EL (cell line): ENCODE measurements at places on chromosomes 13 and 19.
A peak's percentile ranks its signal among the peaks of the same experiment; 100 is the strongest.

DNA sequence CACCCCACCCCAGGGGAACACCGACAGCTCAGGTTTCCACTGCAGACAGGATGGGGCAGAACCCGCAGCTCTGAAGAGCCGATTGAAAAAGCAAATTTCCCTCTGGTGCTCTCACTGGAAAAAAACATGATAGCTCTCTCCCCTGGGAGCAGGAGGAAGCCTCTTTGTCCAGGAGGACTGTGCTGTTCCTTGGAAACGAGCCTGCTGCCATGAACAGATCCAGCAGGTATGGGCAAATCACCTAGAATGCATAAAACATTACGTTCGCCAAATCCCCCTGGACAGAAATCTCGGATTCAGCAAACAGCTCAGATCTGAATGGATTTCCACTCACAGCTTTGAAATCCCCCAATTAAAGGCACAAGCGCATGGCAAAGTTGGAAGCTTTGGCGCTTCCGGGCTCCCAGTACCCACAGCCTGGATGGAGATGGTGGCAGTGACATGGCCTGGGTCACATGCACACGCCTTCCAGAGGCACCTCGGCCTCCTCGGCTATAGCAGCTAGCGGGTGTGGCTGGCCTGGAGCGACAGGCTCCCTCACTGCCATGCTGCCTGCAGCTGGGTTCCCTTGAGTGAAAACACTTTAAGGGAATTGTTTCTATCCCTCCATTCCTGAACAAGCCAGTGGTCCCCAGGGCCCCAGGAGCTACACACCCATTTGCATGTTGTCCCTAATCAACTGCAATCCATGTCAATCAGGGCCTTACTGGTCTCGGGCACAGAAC lies 59.1 kb downstream of the CEBPG start:
- no peak for DNase-seq

GRCh38 chr13:100176801-100177400 lies 88.0 kb downstream of the PCCA start:
- peak; percentile 6 for DNase-seq

DNA sequence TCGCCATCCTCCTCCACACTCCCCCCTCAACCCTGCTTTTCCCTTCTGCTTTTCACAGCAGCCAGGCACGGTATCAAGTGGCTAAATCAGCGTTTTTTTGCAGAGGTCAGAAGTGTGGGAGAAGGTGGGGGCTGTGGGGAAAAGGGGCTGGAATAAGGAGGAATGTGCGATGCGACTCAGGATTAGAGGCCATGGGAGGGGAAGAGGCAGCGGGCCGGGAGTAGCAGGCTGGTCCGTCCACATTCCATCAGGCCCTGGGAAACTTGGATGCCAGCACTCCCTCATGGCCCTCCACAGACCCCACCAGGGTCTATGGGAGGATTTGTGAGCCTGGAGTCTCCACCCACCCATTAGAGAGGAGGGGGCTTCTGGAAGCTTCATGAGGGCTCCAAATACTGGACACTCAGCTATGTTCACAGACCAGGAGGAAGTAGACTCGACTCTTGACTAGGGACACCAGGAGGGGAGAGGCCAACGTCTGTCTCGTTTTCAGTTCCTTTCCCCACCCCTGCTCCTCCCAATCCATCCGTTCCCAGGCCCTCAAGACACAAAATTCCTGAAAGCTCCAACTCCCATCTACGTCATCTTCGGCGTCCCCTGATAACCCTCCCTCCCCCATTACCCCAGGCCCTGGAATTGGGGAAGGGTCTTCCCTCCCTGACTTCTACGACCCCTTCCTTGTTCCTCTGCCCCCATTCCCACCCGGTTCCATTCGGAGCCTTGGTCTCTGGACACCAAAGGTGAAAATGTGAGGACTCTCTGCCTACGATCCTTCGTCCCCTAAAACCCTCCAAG lies 3.3 kb upstream of the KCNC3 start:
- no peak for DNase-seq

- DNase-seq = no peak
These were observed 25.8 kb downstream of the ABCC4 start for GRCh38 chr13:95275322-95276036.

DNA sequence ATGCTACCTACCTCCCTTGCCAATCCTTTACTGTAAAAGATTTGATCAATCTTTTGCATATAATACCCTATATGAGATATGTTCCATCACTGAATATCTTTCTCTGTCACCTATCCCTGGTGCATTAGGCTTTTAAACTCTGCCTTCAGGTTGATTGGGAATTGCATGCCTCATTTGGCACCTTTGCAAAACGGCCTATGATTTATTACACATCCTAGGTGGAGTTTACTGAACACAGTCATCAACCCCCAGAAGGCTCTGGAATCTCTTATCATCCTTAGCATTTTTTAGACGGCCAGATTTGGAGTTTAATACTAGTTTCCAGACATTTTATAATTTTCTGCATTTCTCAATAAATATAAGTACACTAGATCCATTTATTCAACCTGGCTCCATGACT lies 448.4 kb upstream of the SLC10A2 start:
- no peak for DNase-seq

DNA sequence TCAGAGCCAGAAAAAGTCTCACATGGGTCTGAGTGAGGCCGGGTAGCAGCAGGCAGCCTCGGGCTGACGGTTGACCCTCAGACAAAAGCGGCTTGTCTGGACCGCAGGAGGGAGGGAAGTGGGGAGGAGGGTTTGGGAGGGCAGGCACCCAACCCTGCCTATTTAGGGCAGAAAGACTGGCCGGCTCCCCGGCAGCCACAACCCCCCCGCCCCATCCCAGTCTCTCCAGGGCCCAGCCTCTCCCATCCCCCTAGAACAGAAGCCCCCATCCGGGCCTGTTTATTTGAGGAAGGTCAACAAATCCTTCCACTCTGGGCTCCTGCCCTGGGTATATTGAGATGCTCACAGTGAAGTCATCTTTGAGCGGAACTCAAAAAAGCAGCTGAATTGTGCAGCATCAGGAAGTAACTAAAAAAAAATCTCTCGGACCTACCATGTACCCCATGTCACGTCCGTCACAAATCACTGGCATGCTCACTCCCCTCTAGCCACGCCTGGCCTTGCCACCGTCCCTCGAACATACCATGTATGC lies 6.3 kb downstream of the DACT3 start:
- DNase-seq = no peak

- peak; percentile 46 for DNase-seq
These were observed 14.7 kb downstream of the CCDC169 start for GRCh38 chr13:36282821-36283432.

GRCh38 chr19:31349160-31349881 lies at the start of gene TSHZ3:
TSHZ3 (minus strand) TSS chr19:31349436; CDS start chr19:31349219, 217 bp downstream.
- peak; percentile 89 for DNase-seq

GRCh38 chr13:80224468-80224867 lies 116.5 kb downstream of the SPRY2 start:
- DNase-seq = peak; percentile 16

DNA sequence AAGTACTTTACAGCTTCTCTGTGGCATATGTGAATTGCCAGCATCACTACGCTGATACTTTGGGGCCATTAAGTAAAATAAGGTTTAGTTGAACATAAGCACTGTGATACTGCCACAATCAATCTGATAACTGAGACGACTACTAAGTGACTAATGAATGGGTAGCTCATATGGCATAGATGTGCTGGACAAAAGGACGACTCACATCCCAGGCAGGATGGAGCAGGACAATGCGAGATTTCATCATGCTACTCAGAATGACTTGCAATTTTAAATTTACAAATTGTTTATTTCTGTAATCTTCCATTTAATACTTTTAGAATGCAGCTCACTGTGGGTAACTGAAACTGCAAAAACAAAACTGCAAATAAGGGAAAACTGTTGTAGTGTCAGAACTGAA lies 13.6 kb downstream of the CCDC122 start:
- DNase-seq = peak; percentile 61

- DNase-seq = no peak
These were observed 62.8 kb downstream of the PEPD start for GRCh38 chr19:33458807-33459206.

DNA sequence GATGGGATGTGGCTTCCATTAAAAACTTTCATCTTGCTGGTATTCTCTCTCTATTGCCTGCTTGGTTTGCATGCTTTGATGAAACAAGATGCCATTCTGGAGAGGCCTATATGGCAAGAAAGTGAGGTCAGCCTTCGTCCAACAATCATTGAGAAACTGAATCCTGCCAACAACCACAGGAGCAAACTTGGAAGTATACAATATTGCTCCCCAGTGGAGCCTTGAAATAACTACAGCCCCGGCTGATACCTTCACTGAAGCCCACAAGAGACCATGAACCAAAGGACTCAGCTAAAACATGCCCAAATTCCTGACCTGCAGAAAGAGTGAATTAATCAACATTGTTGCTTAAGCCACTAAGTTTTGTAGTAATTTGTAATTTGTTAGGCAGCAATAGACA lies 82.5 kb upstream of the FGF14 start:
- peak; percentile 1 for DNase-seq

GRCh38 chr19:34241513-34242337 lies 12.6 kb upstream of the GARRE1 start:
- no peak for DNase-seq

DNA sequence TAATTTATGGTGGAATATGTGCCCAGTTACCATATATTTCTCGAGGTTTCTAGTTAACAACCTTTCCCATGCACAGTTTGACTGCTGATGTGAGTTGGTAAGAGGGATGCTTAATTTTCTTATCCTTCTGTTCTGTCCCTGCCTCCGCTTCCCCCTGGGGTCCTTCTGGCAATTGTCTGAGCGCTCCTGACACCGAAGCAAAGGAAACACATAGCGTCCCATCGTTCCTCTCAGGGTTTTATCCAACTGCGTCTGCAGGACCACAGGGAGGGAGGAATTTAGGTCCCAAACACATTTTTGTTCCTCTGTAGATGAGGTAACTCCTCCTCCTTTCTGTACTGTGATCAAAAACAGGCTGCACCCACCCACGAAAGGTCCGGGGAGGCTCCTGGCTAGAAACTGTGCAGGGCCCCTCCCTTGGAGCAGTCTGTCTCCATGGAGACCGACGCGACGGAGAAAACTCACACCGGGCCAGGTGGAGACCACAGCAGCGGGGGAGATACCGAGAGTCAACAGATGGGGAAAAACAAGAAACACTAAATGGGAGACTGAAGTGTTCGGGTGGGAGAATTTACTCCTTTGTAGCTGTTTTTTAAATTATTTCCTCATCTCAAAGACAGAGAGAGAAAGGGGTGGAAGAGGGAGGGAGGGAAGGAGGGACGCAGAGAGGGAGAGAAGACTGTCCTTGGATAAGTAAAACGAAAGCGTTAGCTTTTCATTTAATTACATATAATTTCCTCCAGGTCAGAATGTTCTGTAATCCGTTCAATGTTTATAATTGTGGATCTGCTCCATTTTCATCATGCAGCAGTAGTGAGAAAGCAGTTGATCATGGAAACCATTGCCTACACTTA lies 191.8 kb upstream of the NBEA start:
- no peak for DNase-seq

- no peak for DNase-seq
These were observed 257.0 kb downstream of the ENOX1 start for GRCh38 chr13:43529796-43530195.

- DNase-seq = no peak
These were observed 24.9 kb downstream of the PIAS4 start for GRCh38 chr19:4032436-4032835.

DNA sequence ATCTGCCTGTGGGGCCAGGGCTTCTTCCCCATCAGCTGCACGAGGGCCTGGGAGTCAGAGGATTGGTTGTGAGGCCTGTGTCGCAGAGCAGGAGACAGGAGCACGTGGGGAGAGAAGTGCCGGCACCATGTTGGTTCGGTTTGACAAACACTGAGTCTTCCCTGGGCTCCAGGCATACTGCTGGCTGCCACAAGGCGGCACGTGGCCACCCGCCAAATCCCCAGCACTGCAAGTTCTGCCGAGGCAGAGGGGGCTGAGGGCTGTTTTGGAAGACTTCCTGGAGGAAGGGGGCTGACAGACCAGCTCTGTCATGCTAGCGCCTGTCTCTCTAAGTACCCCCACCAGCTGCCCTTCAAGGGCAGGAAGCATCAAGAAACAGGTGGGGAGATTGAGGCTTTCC lies 9.5 kb downstream of the SHANK1 start:
- no peak for DNase-seq

DNA sequence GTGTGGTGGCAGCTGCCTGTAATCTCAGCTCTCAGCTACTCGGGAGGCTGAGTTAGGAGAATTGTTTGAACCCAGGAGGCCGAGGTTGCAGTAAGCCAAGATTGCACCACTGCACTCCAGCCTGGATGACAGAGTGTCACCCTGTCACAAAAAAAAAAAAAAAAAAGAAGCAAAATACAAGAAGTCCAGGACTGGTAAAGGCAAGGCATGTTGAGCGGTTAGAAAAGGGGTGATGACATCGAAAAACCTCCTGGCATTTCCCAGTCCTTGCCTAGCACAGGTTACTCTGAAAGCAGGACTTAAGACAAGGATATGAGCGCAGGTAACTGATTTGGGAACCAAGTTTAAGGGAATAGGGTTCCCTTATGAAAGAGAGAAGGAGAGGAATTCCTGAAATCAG lies 2.5 kb upstream of the LILRB4 start:
- no peak for DNase-seq

DNA sequence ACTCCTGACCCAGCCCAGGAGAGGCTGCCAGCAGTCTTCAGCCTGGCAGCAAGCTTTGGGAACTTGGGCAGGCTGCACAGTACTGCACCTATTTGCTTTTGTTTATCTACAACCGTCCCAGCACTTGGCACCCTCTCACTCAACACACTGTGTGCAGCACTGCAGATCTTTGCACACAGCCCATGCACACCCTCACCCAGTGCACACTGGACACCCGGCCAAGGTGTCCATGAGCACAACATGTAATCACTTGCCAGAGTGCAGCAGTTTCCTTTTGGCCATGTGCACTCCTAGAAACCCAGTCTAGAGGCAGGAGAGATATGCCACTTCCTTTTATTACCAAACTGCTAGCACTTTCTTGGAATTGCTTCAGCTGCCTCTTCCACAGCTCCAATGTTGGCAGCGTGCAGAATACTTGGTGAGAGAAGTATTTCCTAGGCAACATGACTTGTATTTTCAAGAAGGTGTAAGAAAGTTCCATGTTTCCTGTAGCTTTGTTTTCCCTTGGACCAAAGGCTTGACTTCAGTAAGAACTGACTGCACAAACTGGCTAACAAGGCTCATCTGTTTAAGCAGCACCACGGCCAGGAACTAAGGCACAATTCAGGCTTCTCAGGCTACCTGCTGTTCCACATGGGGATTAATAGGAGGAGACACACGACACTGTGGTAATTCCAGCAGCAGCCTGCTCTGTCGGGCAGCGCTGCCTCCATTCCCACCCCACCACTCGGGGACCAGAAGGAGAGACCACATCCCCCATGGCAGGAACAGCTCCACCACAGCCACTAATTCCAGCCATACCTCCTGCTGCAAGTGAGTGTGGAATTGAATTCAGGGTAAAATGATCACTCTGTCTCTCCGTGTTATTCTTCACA lies 15.3 kb downstream of the ATP7B start:
- no peak for DNase-seq

- DNase-seq = peak; percentile 31
These were observed 4.4 kb upstream of the TMEM272 start for GRCh38 chr13:51849145-51850101.

DNA sequence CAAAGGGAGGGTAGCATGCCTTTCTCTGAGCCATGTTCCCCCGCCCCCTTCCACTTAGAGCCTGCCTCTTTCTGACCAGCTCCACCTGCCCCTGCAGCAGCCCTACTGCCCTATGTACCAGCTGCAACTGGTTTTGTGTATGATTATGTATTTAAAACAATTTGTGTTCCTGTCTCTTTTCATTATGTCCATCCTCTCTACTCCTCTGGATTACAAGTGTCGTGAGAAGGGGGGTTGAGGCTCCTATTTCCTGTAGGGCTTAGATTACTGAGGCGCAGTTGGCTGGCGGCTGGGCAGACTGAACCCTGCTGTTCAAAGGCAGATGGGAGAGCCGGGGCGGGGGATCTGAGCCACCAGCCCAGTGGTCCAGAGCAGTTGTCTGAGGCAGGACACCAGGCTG lies 213.3 kb downstream of the KCNRG start:
- DNase-seq = no peak
